CD4-positive, alpha-beta T cell treated with Interleukin-10 for 1 hour (primary cell): ENCODE measurements at places on chromosomes 1 and 21.
A peak's percentile ranks its signal among the peaks of the same experiment; 100 is the strongest.

DNA sequence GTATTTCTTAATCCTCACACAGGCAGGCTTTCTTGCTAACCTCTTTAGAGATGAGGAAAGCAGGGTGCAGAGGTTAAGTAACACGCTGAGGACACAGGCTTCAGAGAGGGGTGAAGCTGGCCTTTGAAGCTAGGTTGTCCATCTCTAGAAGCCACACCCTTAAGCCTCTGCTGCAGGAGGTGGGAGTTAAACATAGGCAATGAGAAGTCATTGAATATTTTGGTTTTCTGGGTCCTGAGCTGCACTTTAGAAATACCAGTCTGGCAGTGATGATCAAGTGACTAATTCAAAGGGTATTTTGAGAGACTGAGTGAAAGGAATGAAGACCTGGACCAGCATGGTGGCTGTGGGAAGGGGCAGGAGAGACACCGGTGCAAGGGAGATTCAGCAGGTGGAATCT lies 9.9 kb downstream of the KCNJ15 start:
- no peak for DNase-seq

- DNase-seq = no peak
Observed at GRCh38 chr1:62282909-62283755, 36.1 kb downstream of the KANK4 start.

- DNase-seq = no peak
Observed at GRCh38 chr1:112320058-112320457, 76.0 kb upstream of the CTTNBP2NL start.

DNA sequence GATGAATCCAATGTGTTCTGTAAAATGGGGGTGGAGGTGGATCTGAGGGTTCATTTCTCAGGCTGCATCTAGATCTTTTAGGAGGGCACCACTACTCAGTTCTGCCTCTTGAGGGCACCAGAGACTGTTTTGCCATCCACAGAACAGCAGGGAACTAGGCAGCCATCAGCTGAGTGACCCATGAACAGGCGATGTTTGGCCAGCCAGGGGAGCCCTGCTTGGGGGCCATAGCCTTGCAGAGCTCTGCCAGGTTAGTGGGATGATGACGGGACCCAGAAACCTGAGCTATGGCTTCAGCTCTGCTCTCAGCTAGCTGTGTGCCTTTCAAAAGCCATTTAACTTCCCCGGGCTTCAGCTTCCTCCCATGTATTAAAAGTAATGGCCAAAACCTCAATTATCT lies 13.4 kb upstream of the NOS1AP start:
- DNase-seq = peak; percentile 47

- no peak for DNase-seq
Observed at GRCh38 chr1:204836856-204837255, 33.8 kb upstream of the NFASC start.

- no peak for DNase-seq
Observed at GRCh38 chr1:8239039-8239305, 78.9 kb upstream of the SLC45A1 start.

DNA sequence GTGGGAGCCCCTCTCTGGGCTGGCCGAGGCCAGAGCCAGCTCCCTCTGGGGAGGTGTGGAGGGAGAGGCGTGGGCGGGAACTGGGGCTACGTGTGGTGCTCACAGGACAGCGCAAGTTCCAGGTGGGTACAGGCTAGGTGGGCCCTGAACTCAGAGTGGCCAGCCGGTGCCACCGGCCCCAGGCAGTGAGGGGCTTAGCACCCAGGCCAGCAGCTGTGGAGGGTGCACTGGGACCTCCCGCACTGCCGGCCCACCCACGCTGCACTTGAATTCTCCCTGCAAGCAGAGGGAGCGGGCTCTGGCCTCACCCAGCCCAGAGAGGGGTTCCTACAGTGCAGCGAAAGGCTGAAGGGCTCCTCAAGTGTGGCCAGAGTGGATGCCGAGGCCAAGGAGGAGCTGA lies 20.2 kb downstream of the PRAMEF20 start:
- DNase-seq = no peak

DNA sequence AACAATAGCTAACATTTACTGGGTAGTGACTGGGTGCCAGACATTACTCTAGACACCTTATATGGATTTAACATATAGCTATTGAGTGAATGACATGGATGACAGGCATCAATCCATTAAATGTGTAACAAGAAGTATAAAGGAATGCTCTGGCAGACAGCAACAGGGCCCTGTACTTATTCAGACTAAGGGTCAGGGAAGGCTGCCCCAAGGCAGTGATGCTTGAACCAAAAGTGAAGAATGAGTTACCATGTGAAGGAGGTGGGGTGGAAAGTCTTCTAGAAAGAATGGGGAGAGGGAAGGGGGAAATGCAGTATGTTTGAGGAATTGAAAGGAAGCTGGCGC lies 8.3 kb upstream of the PTPRF start:
- no peak for DNase-seq

- DNase-seq = no peak
Observed at GRCh38 chr21:38242061-38242460, 14.7 kb upstream of the KCNJ15 start.

- no peak for DNase-seq
Observed at GRCh38 chr1:236916131-236916800, 88.0 kb downstream of the MT1HL1 start.

DNA sequence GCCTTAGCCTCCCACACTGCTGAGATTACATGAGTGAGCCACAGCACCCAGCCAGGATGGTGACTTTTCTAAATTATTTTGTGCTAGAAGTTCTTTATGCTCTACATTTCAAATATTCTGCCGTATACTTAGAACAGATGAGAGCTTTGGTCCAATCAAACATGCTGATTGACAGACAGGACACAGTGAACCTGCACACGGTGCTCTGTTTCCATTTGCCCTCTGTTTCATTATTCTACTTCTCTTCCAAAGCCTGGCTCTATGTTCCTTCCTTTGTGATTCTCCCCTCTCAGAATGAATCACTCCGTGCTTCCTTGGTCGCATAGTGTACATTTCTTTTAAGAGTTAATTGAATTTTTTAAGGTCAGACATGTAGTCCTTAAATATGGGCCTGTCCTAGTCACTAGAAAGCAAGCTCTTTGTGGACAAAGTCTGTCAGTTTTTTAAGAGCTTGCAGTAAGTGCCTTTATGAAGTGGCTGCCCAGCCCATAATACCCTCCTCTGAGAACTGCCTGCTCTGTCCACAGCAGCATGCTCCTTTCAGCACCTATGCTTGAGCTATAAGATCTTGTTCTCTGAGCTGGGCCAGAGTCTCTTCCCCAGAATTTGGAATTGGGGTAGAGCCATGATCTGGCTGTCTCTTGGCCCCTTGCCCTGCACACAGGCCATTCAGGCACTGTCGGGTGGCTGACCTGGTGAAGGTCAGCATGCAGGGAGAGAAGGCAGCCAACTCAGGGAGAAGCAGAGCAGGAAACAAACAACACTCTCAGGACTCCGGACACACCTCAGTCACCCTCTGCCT lies 66.8 kb upstream of the SLC44A3 start:
- no peak for DNase-seq
